ENCODE measurements at places on chromosomes 7 and 10.

DNA sequence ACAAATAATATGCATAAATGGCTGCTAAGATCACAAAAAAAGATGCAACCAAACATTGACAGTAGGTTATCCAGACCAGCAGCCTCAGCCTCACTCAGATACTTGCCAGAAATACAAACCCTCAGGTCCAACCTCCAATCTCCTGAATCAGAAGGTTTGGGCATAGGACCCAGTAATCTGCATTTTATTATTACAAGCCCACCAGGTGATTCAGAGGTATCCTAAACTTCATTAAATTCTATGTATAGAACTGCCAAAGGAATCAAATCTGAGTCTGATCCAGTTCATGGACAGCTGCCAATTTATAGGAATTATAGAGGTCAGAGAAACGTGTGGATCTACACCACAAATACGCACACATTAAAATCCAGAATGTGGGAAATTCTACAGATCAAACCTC is 41.3 kb downstream of the ZNF438 start:
- DNase-seq: no peak

- no peak for DNase-seq
Measured at GRCh38 chr7:35026150-35026549, 11.1 kb downstream of the DPY19L1 start.

- DNase-seq: no peak
Measured at GRCh38 chr10:126387931-126388911, at the start of gene ADAM12. TSS of gene ADAM12 (minus strand) at chr10:126388477. CDS start at chr10:126388145, 332 bp downstream.

- peak; percentile 57 for DNase-seq
Measured at GRCh38 chr7:28093623-28094232, 86.9 kb downstream of the JAZF1 start.

GRCh38 chr7:47635091-47636080 is 53.5 kb upstream of the TNS3 start:
- DNase-seq: no peak

Measured in stimulated activated CD4-positive, alpha-beta T cell treated with anti-CD3 and anti-CD28 coated beads, TNF-alpha, amount 100 ng/mL, for 48 hours (primary cell).